ENCODE measurements at places on chromosomes 3 and 15.
A peak's percentile ranks its signal among the peaks of the same experiment; 100 is the strongest.

GRCh38 chr15:61051569-61052031 is 177.5 kb downstream of the RORA start:
- DNase-seq: no peak

GRCh38 chr3:76789237-76789636 is 250.7 kb upstream of the ROBO2 start:
- no peak for DNase-seq

DNA sequence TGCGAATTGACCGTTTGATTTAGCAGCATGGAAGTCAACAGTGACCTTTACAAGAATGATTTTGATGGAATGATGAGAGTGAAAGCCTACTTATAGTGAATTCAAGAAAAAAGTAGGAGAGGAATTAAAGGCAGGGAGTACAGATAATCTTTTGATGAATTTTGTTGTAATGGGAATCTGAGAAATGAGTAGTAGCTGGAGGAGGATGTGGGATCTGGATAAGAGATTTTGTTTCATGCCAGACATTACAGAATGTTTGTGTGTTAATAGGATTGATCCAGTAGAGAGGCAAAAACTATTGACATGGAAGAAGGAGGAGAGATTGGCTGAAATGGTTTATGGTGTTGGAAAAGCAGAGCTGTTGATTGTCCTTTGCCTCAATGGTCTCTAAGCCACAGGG is 17.4 kb upstream of the ZNF609 start:
- no peak for DNase-seq

DNA sequence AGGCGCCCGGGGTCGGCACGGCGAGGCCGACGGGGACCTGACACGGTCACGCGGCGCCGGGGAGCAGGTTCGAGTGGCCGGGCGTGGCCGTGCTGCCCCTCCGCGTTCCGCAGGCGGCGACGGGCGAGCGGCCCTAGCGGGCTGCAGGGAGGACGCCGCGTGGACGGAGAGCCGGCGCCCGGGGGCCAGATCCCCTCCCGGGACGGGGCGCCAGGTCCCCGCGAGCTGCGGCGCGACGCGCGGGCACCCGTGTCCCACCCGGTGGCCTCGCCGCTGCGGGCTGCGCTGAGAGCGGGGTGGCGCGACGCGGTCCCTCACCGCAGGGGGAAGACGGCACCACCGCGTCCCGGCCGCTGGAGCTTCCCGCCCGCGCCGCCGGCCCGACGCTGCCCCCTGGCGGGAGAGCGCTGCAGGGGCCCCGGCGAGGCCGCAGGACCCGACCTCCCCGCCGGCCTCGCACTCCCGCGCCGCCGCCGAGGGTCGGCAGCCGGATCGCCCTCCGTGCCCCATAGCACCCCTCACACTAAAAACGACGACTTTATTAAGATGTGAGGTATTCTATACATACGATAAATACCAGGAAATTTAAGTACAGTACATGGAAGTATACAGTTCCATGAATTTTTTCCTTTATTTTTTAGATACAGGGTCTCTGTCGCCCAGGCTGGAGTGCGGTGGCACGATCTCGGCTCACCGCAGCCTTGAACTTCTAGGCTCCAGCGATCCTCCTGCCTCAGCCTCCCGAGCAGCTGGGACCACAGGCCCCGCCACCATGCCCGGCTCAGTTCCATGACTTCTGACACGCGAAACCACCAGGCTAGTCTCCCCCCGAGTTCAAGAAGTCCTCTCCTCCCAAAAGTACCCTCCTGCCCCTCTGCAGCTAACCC is 1.3 kb upstream of the PIGZ start:
- DNase-seq: peak; percentile 55

GRCh38 chr15:80878242-80878866 is 99.2 kb downstream of the CEMIP start:
- DNase-seq: no peak

DNA sequence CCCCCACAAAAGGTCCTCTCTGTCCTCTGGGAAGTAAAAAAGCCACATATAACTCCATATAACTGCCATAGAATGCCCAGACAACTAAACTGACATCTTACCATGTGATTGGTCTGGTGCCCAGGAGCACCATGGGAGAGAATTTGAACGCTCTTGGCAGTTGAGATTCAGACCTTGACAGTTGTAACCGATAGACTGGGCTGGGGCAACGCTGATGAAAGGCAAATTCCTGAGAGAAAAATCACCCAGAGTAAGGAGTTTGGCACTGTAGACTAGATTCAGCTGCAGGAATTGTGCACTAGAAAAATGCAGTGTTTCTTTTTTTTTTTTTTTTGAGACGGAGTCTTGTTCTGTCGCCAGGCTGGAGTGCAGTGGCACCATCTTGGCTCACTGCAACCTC is 240.5 kb downstream of the SOX2 start:
- no peak for DNase-seq

GRCh38 chr3:192277477-192277876 is 449.9 kb downstream of the FGF12 start:
- DNase-seq: no peak

GRCh38 chr15:49060710-49061495 is 14.7 kb upstream of the SECISBP2L start:
- DNase-seq: no peak

- no peak for DNase-seq
Measured at GRCh38 chr3:130395331-130395730, 49.9 kb downstream of the COL6A5 start.

DNA sequence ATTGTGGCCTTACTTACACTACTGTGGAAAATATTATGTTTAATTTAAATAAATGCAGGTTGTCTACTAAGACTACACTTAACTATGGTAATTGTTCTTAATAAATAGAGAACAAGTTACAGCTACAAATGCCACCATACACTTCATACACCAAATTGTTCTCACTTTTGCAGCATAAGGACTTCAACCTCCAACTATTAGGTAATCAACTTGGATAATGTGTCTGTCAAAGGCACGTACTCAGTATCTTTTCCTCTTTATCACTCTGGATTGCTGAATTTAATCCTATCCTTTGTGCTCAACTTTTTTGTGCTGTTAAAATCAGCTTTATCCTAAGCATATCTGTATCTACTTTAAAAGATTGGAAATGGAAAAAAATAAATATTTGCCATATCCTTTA is 41.6 kb upstream of the TMEM87A start:
- DNase-seq: no peak

DNA sequence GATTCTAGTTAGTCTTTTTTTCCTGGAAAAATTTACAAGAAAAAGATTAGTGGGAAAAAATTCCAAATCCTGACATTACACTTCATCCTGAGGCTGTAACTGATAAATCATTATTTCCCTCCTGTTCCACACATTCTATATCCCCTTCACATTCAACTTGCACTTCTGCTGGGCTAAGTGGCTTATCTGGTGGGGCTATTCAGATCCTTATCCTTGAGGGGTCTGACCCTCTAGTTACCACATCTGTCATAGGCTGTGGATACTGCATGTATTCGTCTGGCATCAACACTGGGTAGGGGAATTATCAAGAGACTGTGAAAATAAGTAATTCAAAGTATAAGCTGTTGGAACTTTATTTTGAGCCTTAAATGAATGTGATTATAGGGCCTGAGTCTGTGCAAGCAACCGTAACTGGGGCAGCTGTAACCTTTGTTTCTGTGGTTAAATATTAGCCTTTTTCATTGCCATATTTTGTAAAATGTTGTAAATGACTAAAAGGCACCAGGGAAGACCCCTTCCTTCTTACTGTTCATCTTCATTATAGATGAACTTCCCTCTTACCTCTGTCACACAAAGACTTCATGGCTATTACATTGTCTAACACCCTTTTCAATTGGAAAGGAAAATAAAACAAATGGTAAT is 28.0 kb upstream of the TEX9 start:
- DNase-seq: no peak

DNA sequence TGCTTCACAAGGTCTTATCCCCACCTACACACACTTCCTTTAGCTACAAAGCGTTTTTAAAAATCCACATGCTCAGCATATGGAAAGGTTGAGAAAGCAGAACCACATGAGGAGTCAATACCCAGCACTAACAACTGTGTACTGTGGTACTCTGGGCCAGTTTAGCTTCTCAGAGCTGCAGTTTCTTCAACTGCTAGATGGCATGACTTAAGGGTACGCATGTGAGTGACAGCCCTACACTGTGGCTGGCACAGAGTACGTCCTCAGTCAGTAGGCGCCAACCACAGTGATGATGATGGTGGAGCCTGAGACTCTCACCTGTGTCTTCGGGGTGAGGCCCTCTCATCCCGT is 17.4 kb downstream of the CCDC12 start:
- DNase-seq: peak; percentile 41

- DNase-seq: no peak
Measured at GRCh38 chr3:197204736-197205135, 93.7 kb downstream of the DLG1 start.

DNA sequence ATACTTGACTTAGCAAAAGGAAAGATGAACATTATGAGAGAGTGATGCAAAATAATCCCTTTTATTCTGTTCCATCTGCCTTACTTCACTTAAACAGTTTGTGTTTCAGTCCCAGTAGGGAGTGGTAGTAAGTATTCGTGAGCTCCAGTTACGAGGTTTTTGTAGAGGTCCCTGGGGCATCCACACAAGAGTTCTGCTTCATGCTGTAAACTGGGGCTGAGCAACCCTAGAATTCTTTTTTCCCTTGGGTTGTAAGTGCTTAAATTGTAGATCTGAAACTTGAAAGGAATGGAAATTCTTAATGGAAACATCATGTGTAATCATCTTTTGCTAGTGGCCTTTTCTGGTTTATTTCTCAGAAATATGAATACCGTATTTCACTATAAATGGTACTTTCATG is 79.5 kb downstream of the SEMA6D start:
- DNase-seq: no peak

Data from activated T-cell treated with anti-CD3 and anti-CD28 coated beads for 4 hours (primary cell).